ENCODE measurements at places on chromosomes 4 and X.

DNA sequence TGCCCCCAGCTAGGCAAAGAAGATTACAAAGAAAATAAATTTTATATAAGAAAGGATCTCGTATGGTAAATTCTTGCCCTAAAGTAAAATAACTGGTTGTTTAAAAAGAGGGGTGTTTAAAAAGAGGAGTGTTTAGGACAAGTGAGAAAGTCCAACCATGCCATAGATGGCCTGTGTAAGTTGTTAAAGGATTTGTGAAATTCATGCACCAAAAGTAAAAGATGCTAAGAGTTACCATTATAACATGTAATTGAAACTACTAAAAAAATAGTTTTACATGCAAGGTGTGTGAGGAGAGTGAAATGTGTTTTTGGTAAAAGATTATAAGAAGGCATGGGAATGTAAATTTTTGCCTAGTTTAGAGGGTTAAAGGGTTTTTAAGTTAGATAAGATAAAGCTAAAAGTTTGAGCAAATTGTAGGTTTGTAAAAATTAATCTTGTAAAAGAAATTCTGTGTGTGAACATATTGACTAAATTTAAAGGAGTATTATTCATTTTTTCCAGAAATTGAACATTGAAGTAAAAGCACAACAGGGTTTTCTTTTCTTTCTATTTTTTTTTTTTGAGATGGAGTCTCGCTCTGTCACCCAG lies 20.1 kb downstream of the HTT-AS start:
- no peak for DNase-seq

DNA sequence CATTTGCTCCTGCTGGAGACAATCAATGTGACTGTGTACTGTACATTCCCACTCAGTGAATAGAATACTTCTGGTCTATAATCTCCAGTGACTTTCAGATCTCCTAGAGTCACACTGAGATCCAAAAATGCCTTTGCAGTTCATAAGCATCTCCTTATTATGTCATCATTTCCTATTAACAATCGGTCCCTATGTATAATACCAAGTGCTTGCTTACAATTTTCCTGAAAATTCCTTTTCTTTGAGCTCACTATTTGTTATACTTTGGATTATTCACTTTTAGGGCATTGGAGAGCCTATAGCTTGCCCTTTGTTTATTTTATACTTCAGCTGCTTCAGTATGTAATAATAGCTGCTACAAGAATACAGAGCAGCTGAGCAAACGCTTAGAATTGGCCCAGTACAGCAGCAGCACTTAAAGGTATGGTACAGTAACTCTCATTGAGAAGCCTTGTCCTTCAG lies 313.0 kb downstream of the DCTD start:
- DNase-seq: no peak

GRCh38 chr4:79958466-79959264 lies 114.4 kb downstream of the ANTXR2 start:
- no peak for DNase-seq

GRCh38 chrX:153793291-153793690 lies 884 bp downstream of the IDH3G start:
- no peak for DNase-seq

- no peak for DNase-seq
Measured at GRCh38 chr4:156501962-156502361, 469.6 kb downstream of the PDGFC start.

DNA sequence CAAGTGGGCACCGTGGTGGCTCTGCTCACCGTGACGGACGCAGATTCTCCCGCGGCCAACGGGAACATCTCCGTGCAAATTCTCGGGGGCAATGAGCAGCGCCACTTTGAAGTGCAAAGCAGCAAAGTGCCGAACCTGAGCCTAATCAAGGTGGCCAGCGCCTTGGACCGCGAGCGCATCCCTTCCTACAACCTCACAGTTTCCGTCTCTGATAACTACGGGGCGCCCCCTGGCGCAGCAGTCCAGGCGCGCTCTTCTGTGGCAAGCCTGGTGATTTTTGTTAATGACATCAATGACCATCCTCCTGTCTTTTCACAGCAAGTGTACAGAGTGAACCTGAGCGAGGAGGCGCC lies 2.7 kb downstream of the FAT4 start:
- no peak for DNase-seq

GRCh38 chr4:179867300-179867878 lies 2375.8 kb upstream of the TENM3 start:
- no peak for DNase-seq

DNA sequence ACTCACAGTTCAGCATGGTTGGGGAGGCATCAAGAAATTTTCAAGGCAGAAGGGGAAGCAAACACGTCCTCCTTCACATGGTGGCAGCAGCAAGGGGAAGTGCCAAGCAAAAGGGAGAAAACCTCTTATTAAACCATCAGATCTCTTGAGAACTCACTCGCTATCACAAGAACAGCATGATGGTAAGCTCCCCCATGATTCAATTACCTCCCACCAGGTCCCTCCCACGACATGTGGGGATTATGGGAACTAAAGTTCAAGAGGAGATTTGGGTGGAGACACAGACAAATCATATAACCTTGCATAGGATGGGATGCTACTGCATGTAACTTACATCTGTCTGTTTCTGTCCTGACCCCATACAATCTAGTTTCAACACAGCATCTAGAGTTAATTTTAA lies 511.8 kb upstream of the ARX start:
- DNase-seq: no peak

- DNase-seq: no peak
Measured at GRCh38 chrX:72316408-72317110, 10.8 kb upstream of the CITED1 start.

GRCh38 chr4:142095886-142096605 lies 459.7 kb downstream of the IL15 start:
- DNase-seq: no peak

- no peak for DNase-seq
Measured at GRCh38 chr4:80071604-80072227, 1.3 kb downstream of the ANTXR2 start.

DNA sequence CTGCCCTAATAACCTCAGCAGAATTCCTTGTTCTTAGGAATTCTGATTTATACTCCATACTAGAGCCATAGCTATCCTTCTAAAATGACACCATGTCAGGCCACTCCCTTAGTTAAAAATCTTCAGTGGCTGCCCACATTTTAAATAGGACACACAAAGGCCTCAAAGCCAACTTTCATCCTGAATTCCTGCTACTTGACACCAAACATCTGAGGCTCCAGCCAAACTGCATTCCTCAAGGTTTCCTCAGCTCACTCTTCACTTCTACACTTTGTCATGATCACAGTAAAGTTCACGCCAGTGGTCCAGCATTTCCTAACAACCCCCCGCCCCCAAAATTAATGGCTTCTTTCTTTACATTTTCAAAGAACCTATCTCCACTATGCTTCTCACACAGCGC lies 124.3 kb downstream of the ADGRA3 start:
- no peak for DNase-seq

DNA sequence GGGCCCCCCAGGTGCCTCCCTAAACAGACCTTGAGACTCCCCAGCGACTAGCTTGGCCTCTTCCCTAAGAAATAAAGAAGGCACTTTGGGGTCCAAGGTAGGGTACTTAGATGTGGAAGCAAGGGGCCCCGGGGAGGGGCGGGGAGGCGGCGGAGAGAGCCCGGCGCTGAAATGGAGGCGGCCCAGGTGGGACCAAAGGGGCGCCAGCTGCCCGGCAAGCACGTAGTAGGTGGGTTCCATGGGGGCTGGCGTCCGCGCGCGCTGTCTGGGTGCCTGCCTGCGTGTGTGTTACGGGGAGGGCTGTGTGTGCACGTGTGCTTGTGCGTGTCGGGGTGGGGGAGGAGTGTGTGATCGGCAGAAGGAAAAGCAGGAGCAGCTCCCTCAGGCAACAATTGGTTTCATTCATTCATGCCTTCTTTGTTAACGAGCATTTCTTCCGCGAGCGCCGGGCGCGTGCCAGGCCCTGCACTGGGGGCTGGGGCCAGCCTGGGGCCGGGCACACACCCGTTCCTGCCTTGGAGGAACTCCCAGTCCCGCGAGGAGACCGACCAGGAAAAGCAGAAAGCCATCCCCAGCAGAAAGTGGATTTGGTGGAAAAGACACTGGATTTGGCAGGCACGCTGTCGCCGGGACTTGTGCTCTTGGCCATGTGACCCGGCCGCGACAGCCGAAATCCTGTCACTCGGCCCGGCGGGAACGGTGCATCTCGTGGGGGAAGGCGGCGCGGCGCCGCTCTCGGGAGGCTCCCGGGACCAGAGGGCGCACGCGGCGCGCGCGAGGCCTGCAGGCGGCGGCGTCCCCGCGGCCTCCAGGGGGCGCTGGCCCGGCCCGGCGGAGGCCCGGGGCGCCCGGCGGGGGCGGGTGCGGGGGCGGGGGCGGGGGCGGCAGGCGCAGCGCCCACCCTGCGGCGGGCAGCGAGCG lies 3.3 kb upstream of the DUSP9 start:
- DNase-seq: no peak

DNA sequence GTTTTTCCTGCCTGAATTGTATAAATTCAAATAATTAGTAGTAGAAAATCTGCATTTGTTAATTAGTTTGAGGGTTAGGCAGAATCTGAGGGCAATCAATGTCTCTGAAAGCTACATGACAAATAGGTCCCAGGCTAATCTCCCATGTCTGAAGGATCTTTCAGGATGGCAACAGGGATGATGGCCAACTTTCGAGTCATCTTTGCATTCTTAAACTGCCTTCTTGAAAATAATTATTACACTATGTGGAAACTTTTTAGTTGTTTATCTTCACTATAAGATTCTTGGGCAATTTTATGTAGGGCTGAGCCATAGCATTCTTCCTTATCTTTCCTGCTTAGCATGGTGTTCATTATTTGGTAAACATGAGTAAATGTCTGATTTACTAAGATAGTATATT lies 490.3 kb upstream of the EPHA5 start:
- DNase-seq: no peak

- DNase-seq: no peak
Measured at GRCh38 chr4:78656968-78657445, 105.4 kb downstream of the ANXA3 start.

GRCh38 chrX:81308086-81308829 lies 106.4 kb downstream of the SH3BGRL start:
- DNase-seq: no peak

GRCh38 chrX:49001521-49002090 lies 458 bp downstream of the GRIPAP1 start:
- peak; percentile 25 for DNase-seq

Measured in NCI-H2171 (cell line).